Stimulated activated CD4-positive, alpha-beta T cell treated with anti-CD3 and anti-CD28 coated beads, Interleukin-12 subunit alpha, Interleukin-12 subunit beta, amount 100 ng/mL, for 4 hours (primary cell): ENCODE measurements at places on chromosomes 12 and 14.

DNA sequence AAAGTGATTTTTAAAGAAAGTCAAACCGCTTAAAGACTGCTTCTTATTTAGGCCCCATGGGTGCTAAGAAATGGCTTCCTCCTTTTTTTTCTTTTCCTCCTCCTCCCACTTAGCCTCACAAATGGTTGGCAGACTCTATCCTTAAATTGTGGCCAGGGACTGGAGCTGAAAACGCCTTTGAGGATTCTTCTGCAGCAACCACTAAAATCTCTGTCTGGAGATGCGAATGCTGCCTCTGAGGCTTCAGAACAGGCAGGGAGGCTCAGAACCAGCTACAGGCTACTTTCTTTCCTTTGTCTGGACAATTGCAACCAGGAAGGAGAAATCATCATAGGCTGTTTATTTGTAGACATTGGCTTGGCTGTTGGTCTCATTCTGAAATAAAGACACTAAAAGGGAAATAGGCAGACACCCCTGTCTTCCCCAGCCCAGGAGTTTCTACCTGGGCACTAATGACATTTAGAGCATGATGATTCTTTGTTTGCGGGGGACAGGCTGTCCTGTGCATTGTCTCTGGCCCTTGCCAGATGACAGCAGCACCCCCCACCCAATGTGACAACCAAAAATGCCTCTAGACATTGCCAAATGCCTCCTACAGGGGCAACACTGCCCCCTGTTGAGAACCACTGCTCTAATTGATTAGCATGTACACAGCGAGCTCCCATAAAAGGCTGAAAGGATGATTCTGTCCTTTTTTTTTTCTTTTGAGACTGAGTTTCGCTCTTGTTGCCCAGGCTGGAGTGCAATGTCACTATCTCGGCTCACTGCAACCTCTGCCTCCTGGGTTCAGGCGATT lies 50.3 kb downstream of the MAP1LC3B2 start:
- peak; percentile 13 for DNase-seq

DNA sequence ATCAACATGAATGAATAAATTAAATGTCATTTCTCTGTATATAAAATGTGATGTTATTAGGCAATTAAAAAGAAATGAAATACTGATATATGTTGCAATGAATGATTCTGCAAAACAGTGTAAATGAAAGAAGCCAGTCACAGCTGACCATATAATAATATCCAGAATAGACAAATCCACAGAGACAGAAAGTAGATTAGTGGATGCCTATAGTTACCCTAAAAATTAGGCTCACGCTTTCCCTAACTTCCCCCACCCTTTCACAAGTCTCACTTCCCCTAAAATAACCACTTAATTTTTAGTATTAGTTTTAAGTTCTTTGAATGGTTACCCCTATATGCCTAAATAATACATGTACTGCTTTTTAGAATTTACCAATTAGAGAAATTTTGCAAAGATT lies 348.9 kb upstream of the FAR2 start:
- DNase-seq: no peak

- no peak for DNase-seq
These were observed 3.4 kb downstream of the HSD17B6 start for GRCh38 chr12:56766535-56766934.

DNA sequence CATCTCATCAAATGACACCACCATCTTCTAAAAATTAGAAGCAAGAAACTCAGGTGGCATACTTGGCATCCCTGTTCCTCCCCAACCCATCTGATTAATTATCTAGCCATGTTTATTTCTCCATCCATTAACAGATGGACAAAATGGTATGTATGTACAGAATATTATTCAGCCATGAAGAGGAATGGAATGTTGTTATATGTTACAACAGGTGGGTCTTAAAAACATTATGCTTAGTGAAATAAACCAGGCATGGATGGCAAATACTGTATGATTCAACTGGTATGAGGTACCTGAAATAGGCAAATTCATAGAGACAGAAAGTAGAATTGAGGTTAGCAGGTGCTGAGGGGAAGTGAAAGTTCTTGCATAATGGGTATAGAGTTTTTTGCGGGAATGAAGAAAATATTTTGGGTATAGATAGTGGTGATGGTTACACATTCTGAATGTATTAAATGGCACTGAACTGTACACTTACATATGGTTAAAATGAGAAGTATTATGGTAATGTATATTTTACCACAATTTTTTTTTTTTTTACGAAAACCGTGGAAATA lies 17.5 kb downstream of the YY1 start:
- no peak for DNase-seq

DNA sequence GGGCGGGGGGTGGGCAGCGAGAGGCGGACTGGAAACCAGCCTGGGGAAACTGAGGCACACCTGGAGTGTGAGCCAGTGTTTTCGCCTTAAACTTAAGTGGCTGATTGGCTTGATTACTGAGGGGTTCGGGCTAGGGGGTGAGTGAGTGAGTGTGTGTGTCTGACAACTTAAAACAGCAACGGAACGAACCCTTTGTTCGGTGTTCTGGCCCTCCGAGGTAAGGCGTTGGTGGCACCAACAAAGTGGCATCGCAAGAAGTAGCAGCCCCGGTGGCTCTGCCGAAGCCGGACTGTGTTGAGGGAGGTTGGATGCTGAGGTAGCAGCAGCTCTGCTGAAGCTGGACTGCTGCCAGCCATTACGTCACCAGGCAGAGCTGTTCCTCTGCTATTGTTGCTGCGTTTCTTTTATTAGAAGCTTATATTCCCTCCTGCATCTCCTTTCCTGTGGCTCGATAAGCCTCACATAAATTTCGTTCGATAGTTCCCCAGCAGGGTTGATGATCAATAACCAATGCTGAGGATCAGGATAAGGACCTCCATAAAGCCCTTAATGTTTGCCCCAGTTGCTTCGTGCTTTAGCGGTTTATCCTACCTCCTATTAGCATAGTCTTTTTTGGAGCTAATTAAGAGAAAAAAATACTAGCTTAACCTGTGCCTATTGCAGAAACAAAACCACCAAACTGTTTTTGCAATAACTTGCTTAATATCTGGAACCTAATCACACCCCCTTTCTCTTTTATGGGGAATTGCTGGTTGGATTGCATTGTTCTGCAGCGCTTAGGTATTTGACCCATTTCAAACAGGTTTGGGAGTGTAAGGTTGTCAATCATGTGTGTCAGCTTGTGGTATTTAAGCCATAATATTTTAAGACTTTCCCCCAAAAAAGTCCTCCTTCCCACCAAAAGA lies 1.3 kb downstream of the GPR137C start:
- DNase-seq: peak; percentile 74

DNA sequence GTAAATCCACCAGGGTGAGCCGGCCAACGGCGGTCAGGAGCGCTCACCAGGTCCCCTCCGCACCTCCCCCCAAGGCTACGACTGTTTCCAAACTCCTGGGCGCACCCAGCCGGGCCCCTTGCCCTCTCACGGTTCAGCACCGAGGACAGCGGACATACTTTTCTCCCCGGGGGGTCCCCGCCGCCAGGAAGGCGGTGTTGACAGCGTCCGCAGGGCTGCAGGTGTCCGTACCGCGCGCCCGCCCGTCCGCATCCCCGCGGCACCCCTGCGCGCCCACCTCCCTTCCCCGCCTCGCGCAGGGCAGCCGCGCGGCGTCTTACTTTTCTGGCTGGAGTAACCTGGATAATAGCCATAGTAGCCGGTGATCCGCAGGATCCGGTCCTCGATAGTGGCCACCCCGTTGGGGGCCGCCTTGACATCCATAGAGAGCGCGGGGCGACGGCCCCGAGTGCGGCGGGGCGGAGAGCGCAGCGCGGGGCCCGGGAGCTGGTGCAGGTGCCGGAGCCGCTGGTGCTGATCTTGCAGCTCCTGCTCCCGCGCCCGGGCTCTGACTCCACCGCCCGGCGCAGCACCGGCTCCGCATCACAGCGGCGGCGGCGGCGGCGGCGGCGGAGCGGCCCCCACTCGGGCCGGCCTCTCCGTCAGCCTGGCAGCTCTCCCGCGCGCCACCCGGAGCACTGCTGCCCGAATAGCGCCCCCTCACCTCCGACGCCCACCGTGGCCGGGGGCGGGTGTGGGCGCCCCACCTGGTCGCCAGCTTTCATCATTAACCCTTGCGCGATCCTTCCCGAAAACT lies at the start of gene SLC35F4:
TSS of gene SLC35F4 (minus strand) at position 690 of the 796 bp plus-strand sequence.
- DNase-seq: no peak

- DNase-seq: no peak
These were observed 45.7 kb upstream of the CPM start for GRCh38 chr12:68978678-68979077.

- DNase-seq: no peak
These were observed 228.0 kb upstream of the RTL1 start for GRCh38 chr14:101131451-101131916.

DNA sequence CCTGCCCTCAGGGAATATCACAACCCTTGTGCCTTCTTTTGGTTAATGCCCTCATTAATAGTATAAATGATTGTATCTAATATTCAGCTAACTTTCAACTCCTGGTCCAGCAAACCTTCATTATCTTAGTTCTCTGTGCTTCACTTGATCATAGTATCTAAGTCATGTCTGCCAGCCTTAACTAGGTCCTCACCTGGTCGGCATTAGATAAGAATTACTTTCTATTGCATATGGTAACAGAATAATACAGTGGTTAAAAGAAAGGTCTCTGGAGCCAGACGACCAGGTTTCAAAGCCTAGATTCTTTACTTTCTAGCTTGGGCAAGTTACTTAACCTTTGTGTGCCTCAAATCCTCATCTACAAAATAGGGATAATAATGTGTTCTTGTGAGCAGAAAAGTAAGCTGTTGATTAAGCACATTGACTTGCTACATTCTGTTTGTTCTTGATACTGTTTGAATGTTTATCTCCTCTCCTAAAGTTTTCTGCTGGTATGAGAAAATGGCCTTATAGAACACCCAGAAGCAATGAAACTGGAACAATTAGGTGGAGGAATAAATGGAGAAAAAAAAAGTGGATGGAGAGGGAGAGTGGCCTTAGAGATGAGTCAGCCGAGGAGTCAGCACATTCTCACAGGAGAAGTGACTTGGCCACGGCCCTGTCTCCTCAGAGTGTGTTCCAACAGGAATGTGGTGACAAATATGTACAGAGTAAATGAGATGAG lies 176.1 kb downstream of the SLC25A21 start:
- no peak for DNase-seq

DNA sequence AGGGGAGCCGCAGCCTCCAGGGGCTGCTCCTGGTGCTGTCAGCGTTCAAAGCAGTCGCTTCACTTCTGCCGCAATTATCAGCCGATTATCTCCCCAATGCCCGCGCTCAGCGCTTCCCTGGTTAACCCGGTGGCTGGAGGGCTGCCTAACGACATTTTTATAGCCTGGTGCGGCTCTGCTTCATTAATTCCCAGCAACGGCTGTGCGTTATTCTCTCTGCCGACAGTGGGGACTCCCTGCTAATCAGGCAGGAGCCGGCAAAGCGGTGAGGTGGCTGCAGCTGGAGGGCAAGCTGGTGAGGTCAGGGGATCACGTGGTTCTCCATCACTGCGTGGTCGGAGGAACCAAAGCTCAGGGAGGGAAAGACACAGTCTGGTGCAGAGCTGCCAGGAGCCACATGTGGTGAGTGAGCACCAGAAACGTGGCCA lies 62.9 kb downstream of the GLRX5 start:
- DNase-seq: no peak

GRCh38 chr12:120698665-120699064 lies 11.6 kb upstream of the UNC119B start:
- no peak for DNase-seq

DNA sequence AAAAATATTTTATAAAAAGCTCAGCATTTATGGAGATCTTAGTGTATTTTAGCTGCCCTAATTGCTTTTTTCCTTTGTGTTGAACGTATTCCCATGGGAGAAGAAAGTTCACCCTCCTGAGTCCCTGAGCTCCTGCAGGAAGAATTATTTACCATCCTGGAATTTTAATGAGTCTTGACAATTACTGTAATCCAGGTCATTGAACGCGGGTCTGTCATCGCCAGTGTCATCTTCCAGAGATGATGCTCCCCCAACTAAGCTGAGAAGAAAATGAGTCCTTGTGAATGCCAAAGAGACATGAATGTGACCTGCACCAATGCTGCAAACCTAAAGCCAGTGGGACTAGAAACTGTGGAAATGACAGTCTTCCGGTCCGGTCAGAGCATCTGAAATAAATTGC lies 129.5 kb downstream of the FBXL14 start:
- no peak for DNase-seq

GRCh38 chr12:104618691-104619090 lies 161.9 kb downstream of the CHST11 start:
- DNase-seq: no peak

GRCh38 chr14:96102081-96102856 lies 63.1 kb downstream of the C14orf132 start:
- no peak for DNase-seq
